ENCODE measurements at places on chromosomes 2 and 18.

GRCh38 chr2:185567940-185568339, 170.7 kb upstream of the FSIP2 start:
- no peak for DNase-seq

GRCh38 chr2:1070601-1071000, 120.0 kb downstream of the SNTG2 start:
- DNase-seq = peak; percentile 20

DNA sequence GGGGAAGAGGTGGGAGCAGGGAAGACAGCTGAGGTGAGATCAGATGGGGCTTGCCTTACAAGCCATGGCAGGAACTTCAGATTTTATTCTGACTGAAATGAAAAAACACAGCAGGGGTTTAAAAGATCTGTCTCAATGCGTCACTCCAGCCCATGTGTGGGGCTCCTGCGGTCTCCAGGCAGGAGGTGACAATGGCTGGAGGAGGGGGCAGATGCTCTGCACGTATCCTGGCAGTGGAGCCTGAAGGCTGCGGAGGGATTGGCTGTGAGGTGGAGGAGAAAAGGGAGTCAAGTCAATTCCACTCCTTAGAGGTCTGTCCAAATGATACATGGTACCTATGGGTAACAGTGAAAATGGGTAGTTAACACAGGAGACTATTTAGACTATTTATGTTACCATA, 40.5 kb upstream of the KIDINS220 start:
- no peak for DNase-seq

DNA sequence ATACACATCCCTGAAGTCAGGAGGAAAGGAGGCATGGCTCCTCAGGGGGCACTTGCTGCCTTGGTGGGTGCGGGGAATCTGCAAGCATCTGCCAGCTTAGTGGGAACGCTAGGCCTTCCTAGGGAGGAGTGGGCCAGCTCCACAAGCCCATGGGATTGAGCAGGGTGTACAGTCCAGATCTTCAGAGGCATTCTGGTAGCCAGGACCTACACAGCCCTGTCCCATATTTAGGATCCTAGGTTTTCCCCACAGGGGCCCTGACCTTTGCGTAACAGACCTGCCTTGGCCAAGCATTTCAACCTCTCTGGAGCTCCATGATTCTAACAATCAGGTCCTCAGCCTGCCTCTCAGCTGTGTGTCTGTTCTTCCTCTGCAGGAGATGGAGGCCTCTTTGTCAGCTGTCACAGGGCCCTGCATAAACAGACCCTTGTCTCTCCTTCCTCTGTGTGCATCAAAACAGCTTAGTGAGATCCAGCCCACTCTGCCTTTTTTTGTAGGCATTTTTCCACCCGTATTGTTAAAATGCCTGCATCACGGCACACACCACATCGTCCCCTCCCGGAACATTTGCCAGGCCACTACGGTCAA, 140.2 kb upstream of the NDUFV2 start:
- DNase-seq = no peak
